ENCODE measurements at places on chromosomes 13 and 19.

GRCh38 chr19:1001538-1002166, 1.4 kb downstream of the GRIN3B start:
- no peak for DNase-seq

- no peak for DNase-seq
These were observed 1.5 kb upstream of the IGSF23 start for GRCh38 chr19:44611812-44612295.

DNA sequence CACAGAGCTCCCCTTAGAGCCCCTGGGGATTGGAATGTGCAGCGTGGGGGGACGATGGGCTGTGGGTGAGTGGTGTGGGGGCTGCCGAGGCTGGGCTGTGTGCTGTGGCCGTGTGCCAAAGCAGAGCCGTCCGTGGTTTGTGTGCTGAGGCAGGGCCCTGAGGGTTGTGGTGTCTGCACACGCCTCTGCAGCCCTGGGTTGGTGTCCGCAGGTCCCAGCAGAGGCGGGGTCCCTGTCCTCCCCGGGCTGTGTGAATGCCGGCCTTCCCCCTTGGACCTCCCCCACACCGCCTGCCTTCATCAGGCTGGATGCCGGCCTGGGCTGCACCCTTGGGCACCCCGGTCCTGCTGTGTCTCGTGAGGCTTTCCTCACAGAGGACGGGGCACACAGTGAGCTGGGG, 26.1 kb downstream of the DOT1L start:
- DNase-seq = no peak

GRCh38 chr19:49331616-49332055, 3.6 kb upstream of the CD37 start:
- no peak for DNase-seq

DNA sequence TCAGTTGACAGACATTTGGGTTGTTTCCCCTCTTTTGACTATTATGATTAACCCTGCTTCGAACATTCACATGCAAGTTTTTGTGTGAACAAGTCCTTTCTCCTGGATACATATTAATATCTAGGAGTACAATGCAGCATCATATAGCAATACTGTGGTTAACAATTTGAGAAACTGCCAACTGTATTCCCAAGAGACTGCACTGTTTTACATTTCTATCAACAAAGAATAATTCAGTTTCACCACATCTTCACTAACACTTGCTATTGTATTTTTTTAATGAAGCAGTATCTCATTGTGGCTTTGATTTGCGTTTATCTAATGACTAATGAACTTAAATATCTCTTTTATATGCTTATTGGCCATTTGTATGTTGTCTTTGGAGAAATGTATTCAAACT, 184.6 kb upstream of the NBEA start:
- no peak for DNase-seq

DNA sequence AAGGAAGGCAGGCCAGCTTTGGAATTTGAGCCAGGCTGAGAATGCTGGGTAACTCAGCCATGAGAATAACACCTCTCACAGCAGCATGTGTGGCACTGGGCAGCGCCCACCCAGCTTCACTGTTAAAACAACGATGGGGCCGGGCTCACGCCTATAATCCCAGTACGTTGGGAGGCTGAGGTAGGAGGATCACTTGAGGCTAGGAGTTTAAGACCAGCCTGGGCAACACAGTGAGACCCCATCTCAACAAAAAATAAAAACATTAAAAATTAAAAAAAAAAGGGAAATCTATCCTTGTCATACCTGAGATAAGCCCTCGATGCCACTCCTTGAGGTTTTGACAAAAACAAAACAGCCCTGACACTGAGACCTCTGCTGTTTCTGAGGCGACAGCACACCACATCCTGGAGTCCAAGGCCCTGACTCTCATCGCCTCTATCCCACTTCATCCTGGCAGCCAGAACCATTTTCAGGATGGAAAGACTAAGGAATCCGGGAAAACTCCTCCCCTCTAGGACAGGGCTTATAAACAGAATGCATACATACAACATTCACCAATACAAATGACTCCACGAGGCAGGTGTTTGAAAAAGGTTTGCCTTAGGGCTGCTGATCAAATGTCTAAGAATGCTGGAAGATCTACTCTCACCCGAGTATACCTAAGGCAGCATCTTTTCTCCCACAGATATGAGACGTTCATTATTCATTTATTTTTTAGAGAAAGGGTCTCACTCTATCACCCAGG, 22.6 kb upstream of the TIMM44 start:
- no peak for DNase-seq

DNA sequence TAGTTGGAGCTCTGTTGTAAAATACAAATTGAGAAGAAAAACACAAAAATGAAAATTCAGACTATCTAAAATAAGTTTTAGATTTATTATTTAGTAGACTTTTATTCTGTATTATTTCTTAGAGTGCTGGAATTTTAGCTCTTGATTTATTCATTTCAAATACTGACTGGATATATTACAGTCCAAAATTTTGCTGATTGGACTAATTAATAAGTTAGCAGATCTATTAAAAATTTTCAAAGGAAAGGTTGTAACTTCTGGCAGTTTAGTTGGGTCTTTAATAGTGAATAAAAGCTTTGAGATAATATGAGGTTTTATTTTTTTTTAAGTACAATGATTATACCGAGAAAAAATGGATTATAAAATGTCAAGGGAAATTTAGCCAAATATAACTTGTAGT, 1224.9 kb upstream of the SPRY2 start:
- DNase-seq = no peak

GRCh38 chr19:47210689-47211316, 20.2 kb downstream of the BBC3 start:
- no peak for DNase-seq

DNA sequence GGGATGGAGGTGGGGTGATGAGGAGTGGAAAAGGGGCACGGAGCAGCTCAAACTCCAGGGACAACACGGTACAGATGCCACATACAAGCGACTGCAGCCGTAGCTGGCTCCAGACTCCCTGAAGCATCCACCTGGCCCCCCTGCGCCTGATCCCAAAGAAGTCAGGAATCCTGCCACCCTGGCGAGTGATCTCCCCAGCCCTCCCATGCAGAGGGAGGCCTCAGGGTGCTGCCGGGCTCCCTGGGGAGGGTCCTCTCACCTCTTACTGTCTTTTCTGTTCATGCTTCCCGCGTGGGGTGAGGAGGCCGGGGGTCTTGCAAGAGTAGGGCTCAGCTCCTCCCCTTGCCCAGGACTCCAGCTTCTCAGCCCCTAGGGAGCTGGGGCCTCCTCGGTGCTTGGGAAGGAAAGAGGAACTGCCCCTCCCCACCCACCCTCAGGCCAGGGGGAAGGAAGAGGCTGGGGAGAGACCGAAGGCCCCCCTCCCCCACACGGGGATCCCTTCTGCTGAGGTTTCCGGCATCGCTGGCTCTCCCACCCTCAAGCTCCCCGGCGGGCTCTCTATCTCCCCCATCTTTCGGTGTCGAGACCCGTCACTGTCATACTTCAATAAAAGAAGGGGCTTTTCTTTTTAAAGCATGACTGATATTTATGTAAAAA, at the start of gene RASGRP4:
Gene RASGRP4, minus strand, starts transcription at position 410 of the 657 bp plus-strand sequence. Its CDS starts 128 bp downstream, at position 282.
- no peak for DNase-seq

- DNase-seq = no peak
These were observed 19.2 kb upstream of the RCBTB1 start for GRCh38 chr13:49604570-49604969.

DNA sequence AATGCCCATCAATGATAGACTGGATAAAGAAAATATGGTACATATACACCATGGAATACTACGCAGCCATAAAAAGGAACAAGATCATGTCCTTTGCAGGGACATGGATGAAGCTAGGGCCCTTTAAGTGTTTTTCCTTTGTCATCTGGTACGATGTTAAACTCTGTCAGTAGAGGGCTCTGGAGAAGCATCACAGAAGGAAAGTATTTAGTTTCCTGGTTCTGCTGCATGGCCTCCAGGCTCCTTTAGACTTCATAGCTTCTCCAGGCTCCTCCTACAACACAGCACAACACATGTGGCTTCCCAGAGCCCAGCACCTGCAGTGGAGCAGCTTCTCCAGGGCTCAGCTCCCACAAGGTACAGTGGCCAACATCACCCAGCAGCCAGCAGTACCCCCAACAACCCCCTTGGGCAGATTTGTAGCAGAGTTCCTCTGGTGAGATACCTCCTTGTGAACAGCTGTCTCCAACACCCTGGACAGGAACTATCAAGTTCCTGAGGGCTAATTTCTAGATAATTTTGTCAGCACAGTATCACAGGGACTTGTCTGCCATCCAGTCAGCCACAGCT, 63.4 kb downstream of the KCTD12 start:
- no peak for DNase-seq

DNA sequence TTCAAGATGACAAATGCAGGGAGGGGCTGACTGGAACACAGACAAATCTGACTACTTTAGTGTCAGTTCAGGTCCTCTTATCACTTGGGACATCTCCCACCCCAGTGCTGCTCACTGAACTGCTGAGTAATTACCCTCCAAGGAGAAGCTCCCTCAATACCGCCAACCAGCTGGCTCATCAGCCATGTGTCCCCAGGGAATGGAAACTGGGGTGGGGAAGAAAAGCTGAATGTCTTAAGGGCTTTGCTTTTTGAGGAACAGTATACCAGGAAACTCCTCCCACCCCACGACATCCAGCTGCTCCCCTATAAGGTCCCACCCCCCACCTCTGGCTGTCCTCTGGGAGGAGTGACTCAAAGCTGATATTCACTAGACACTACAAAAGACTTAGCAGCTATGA, 2.0 kb downstream of the ZNF823 start:
- no peak for DNase-seq

DNA sequence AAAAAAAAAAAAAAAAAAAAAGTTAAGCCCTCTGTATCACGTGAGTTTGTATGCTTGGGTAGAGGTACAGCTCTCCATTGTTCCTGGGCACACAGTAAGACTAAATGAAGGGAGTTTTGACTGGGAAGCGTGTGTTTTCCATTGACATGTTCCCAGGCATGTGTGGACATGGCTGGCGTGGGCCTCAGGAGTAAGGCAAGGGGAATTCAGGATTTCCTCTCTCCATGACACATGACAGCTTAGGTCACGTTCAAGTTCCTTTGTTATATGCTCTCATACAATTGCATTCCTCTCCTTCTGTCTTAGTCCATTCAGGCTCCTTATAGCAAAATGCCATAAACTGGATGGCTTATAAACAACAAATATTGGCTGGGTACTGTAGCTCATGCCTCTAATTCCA, 17.1 kb upstream of the MAP3K10 start:
- DNase-seq = no peak

- no peak for DNase-seq
These were observed 51.8 kb downstream of the CRTC1 start for GRCh38 chr19:18735324-18735723.

GRCh38 chr19:51460164-51460992, 2.1 kb upstream of the SIGLEC8 start:
- DNase-seq = no peak

DNA sequence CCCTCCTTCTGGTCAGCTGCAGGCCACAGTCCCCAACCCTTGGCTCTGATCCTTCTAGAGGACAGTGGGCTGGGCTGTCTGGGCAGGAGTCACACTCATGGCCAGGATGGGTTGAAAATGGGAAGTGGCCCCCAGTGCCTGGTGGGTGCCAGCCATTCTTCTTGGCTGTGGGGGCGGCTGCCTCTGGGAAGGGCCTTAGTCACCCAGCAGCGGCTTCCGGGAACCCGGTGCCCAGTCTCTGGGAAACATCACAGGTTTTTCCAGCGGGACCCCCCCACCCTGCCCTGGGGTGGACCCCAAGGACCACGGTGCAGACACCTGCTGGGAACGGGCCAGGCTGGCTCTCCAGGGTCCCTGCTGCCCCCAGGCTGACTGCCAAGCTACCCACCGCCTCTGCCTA, 27.3 kb upstream of the SLC7A10 start:
- no peak for DNase-seq

GRCh38 chr19:36152352-36153091, at the start of gene COX7A1:
TSS of gene COX7A1 (minus strand) at chr19:36152447. CDS start at chr19:36152407, 40 bp downstream.
- DNase-seq = no peak

GRCh38 chr13:21483748-21484147, 24.6 kb upstream of the ZDHHC20 start:
- DNase-seq = no peak

DNA sequence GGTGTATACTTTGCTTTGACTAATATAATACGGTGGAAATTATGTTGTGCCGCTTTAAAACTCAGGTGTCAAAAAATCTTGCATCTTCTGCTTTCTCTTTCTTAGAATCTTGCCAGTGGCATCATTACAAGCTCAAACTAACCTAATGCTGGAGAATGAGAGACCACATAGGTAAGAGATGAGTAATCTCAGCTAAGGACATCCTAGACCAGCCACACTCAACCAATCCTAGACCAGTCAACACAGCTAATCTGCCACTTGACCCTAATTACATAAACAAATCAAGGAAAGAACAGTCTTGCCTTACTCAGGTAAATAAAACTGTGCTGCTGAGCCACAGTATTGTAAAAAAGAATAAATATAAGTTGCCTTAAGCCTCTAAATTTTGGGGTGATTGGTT, 1323.9 kb upstream of the SPRY2 start:
- no peak for DNase-seq

- no peak for DNase-seq
These were observed 267.1 kb downstream of the KLF5 start for GRCh38 chr13:73325723-73326558.

DNA sequence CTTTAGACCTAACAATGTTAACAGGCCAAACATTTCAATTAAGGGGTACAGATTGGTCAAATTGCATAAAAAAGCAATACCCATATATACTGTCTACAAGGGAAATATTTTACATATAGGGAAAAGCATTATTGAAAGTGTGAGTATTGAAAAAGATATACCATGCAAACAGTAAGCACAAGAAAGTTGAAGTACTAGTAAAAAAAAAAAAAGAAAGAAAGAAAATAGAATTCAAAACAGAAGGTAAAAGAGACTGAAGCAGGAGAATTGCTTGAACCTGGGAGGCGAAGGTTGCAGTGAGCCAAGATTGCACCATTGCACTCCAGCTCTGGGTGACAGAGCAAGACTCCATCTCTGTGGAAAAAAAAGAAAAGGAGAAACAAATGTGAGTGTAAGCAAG, 5.3 kb upstream of the TEX101 start:
- DNase-seq = no peak

DNA sequence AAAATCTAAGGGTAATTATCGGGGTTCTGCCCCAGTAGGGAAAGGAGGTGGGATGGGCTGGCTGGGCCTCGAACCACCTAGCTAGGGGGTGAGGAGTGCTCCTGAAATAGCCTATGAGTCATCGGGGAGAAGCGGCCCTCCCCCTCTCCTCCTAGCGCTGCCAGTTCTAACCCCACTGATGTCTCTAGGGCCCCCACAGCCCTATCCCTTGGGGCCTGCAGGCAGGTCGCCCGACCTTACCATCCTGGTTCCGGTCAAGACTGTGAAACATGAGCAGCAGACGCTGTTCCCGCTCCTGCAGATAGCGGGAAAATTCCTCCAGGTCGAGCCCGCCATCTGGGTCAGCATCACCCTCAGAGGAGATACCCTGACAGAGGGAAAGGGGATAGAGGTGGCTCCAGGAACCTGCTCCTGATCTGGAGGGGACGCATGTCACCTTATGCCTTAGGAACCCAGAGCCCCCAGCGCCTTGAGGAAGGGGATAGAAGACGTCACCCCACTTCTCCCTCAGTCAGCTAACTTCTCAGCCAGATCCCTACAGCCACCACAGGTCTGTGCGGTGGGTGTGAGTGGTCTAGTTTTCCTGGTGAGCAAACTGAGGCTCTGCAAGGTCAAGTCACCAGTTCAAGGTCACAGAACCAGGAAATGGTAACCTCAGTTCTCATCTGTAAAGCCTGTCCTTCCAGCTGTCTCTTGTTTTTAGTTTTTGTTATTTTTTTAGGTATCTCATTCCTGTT, 1.5 kb downstream of the SLC25A23 start:
- no peak for DNase-seq

GRCh38 chr13:79401259-79402070, 4.6 kb downstream of the RBM26 start:
- DNase-seq = no peak

GRCh38 chr19:29886586-29886985, 55.5 kb upstream of the URI1 start:
- no peak for DNase-seq
